ENCODE measurements at places on chromosomes 7 and 10. TPM values are rescaled to one million over a fixed set of nuclear protein-coding genes. Genes with fewer than 3 reads are reported as not detected.

GRCh38 chr10:129844216-129844766, 119.8 kb downstream of the EBF3 start:
- no peak for DNase-seq

Gene PHKG1
- 2.5 TPM for polyA plus RNA-seq

Gene SEC31B
- polyA plus RNA-seq, result 10.1 TPM

DNA sequence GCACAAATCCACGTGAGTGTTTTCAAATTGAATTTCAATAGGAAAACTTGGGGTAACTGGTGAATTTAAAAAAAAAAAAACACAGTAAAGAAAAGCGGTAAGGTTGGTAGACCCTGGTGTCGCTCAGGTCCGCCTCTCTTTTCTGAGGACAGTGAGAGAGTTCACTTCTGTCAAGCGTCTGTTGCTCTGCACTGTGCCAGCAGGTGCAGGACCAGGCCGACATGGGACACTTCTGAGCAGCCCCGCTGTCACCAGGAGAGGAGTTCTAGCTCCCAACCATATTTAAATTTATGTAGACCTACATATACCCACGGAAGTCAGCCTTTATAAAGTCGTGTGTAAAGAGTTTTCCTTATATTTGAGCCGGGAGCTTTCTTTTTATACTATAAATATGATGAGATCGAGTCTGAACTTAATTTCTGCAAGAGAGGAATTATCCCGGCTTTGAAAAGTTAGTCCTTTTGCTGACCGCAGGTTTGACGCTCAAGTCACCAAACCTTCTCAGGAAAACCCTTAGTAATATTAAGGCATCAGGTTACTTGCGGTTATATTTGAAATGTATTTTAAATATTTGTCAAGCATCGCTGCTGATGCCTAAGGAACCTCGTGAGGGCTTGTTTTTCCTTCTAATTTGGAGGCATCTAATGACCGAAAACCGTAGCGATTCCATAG, 531 bp downstream of the IKZF1 start:
- DNase-seq, result no peak

Gene WDFY4
- 1.5 TPM for polyA plus RNA-seq

DNA sequence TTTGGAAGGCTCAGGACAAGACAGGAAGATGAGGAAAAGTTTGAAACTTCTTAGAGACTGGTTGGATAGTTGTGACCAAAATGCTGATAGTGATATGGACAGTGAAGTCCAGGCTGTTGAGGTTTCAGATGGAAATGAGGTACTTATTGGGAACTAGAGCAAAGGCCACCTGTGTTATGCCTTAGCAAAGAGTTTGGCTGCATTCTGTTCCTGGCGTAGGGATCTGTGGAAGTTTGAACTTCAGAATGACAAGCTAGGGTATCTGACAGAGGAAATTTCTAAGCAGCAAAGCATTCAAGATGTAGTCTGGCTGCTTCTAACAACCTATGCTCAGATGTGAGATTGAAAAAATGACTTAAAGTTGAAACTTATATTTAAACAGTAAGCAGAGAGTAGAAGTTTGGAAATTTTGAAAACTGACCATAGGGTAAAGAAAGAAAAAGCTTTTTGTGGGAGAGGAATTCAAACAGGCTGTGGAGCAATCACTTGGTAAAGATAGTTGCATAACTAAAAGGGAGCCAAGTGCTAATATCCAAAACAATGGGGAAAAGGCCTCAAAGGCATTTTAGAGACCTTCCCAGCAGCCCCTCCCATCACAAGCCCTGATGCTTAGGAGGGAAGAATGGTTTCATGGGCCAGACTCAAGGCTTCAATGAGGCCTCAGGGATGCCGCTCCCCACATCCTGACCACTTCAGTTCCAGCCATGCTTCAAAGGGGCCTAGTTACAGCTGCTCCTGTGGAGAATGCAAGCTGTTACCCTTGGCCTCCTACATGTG, 415.1 kb downstream of the INHBA start:
- DNase-seq, result no peak

DNA sequence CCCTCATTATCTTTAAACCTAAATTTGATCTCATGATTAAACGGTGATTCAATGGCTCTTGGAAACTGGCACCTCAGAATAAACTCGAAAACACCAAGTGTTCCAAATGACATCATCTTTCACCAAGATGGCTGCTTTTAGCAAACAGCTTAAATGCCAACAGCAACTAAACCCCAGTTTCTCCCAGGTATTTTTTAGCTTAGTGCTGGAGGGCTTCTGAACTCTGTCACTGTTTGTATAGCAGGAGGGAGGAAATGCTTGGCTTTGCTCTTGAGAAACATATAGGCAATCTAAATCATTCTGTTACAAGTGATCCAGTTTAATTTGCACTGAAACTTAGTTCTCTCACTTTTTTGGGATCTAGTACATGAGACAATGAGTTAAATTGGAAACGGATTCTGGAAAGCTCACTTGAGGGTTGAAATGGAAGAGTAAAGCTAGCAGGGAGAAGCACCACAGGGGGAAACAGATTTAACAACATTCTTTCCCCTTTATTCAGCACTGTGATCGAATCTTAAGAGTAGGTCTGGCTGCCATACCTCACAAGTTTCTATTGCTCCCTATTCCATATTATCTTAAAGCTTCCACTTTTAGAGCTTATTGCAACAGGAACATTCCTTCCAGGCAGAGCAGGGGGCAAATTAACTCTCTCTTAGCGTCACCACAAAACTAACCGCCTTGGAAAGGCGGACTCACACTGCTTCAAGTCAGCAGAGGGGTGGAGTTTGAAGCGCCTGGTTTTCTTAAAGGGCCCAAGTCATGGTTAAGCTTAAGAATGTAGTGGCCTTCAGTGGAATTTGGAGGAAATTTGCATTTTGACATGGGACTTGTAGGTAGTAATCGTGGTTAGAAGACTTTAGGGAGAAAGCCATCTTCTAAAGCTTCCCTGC, 1.8 kb upstream of the CCDC6 start:
- peak; percentile 81 for DNase-seq

GRCh38 chr7:103934508-103934907, 55.0 kb downstream of the RELN start:
- DNase-seq, result no peak
